ENCODE measurements at places on chromosomes 5 and 9.

GRCh38 chr5:11904265-11904906, at the start of gene CTNND2:
TSS of gene CTNND2 (minus strand) at chr5:11904446. CDS start at chr5:11903853, 593 bp downstream.
- H3K27me3 ChIP-seq, result no peaks in the 10 kb centered on the region
- H3K36me3 ChIP-seq, result no peaks in the 10 kb centered on the region
- H3K4me1 ChIP-seq, result no peaks in the 10 kb centered on the region
- no peak within 1 kb of the TSS for H3K4me3 ChIP-seq
- DNase-seq, result no peak
- H3K27ac ChIP-seq, result no peak within 1 kb of the TSS

DNA sequence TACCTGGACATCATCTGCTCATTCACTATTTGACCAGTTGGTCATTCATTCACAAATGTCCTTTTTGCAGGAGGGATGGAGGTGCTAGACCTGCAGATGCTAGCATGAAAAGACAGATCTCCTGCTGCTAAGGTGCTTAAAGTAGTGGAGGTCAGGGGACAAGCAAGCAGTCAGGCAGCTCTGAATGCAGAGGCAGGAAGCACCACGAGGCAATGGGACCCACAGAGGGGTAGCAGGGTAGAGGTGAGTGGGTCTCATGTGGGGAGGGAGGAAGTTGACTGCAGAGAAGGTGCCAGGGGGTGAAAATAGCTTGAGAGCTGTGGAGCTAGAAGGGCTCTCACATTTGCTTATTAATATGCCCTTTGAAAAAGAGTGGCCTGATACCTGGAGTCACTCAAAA, 25.2 kb downstream of the FXN start:
- no peak overlapping the region for H3K4me3 ChIP-seq
- H3K4me1 ChIP-seq, result no peaks in the 10 kb centered on the region
- no peaks in the 10 kb centered on the region for H3K27me3 ChIP-seq

DNA sequence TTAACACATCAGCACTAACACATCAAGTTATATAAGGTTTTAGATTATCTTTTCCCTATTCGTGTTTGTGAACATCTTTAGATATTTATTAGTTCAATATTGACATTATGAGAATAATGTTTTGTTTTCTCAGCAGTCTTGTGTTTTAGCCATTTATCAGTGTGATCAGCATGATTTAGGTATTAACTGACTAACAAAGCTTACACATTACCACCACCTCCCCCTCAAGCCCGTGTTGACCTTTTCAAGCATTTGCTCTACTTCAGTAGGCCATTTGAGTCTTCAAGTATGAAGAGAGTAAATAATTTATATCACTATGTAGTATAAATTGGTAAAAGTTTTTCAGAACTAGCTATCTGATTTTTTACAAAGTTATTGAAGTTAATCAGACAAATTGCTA, 6.9 kb downstream of the PBX3 start:
- H3K4me3 ChIP-seq, result no peak overlapping the region
- no peak overlapping the region for H3K27ac ChIP-seq
- no peaks in the 10 kb centered on the region for H3K27me3 ChIP-seq
- peaks cover 25% of the 10 kb centered on the region for H3K36me3 ChIP-seq
- peaks cover 27% of the 10 kb centered on the region for H3K4me1 ChIP-seq

GRCh38 chr9:5515261-5515650, 4.9 kb downstream of the PDCD1LG2 start:
- H3K4me3 ChIP-seq, result no peak overlapping the region
- no peak overlapping the region for H3K27ac ChIP-seq
- H3K36me3 ChIP-seq, result no peaks in the 10 kb centered on the region
- H3K4me1 ChIP-seq, result no peaks in the 10 kb centered on the region

- H3K36me3 ChIP-seq, result no peaks in the 10 kb centered on the region
- no peak overlapping the region for H3K4me3 ChIP-seq
- peaks cover 24% of the 10 kb centered on the region for H3K4me1 ChIP-seq
These were observed 2.2 kb downstream of the NR2F1 start for GRCh38 chr5:93585041-93585766.

DNA sequence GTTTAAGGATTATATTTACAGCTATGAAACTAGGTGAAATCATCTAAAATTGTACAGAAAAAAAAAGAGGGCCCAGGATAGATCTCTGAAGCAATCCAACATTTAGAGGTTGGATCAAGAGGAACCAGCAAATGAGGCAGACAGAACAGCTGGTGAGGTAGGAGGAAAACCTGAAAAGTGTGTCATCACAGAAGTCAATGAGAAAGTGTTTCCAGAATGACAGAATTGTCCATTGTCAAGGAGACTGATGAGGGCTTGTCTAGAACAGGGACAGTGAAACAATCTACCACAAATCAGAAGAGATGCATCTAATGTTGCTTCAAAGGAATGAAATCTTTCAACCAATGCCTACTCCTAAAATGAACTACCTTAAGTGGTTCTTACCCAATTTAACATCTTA, 6.6 kb downstream of the C5orf63 start:
- no peak overlapping the region for H3K27ac ChIP-seq
- no peaks in the 10 kb centered on the region for H3K36me3 ChIP-seq
- H3K4me1 ChIP-seq, result no peaks in the 10 kb centered on the region
- no peaks in the 10 kb centered on the region for H3K27me3 ChIP-seq
- DNase-seq, result no peak
- H3K4me3 ChIP-seq, result no peak overlapping the region

DNA sequence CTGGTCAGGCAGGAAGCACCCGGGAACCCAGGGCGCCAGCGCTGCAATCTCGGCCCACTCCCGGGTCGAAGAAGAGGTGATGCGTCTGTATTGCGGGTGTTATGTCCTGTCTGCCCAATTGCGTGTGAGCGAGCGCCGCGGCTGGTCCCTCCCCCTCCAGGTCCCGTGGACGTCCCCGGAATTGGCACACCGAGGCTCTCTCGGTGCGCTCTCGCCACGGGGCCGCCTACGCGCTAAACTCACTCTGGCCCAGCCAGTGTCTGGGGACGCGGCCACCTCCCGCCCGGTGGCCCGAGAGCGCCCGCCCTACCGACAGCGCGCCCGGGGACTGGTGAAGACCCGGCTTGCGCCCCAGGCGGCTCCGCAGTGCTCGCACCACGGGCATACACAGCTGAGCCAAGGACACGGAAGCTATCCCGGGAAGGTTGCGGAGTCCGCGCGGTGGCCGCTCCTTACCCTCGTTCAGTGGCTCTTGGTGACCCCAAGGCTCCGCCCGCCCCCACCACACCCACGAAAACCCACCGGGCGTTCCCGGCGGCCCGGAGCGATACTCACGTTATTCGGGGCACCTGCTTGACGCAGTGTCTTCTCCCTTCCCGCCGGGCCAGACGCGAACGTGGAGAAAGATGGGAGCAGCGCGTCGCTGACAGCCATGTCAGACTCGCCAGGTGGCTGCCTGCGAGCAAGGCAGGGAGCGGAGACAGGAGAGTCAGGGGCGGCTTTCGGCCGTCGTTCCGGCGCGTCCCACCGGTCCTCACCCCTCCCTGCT, 1.0 kb downstream of the KLF4 start:
- no peak overlapping the region for H3K27ac ChIP-seq
- H3K4me1 ChIP-seq, result no peaks in the 10 kb centered on the region

DNA sequence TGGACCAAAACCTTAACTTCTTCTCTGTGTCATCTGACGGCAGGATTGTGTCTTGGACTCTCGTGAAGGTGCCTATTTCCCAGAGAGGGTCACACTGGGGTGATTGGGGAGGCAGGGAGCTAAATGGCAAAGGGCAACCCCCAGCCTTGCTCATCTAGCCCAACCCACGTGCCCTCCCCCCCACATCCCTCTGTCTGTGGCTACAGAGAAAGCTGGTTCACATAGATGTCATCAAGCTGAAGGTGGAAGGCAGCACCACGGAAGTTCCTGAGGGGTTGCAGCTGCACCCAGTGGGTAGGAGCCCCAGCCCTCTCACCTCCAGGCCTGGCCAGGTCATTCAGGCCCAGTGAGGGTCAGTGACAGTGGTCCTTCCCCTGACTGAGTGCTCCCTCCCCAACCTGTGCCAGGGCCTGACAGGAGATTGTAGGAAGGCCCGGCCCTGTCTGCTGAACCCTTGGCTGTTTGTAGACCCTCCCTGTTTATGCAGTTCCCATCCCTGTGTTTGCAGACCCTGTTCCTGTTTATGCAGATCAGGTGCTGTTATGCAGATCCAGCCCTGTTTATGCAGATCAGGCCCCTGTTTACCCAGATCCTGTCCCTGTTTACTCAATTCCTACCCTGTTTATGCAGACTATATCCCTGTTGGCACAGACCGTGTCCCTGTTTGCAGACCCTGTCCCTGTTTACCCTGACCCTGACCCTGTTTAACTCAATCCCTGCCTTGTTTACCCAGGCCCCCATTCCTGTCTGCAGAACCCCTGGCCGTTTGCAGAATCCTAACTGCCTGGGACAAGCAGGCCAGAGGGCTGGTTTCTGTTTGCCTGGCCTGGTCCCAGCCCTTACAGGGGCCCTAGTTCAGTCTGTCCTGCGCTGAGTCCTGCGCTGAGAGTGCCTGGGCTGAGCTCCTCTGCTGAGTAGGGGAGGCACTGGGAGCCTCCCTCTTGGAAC, 10.4 kb downstream of the ENHO start:
- peaks cover 6% of the 10 kb centered on the region for H3K27me3 ChIP-seq
- H3K4me3 ChIP-seq, result no peak overlapping the region
- no peak for DNase-seq

- no peak for DNase-seq
- no peak overlapping the region for H3K4me3 ChIP-seq
These were observed 9.7 kb downstream of the SERINC5 start for GRCh38 chr5:80246001-80246758.

- H3K4me1 ChIP-seq, result no peaks in the 10 kb centered on the region
- DNase-seq, result no peak
- H3K27ac ChIP-seq, result no peak overlapping the region
- no peak overlapping the region for H3K4me3 ChIP-seq
- no peaks in the 10 kb centered on the region for H3K27me3 ChIP-seq
These were observed 247.9 kb upstream of the VLDLR start for GRCh38 chr9:2373648-2374047.

GRCh38 chr5:31251032-31251431, 57.5 kb downstream of the CDH6 start:
- no peak overlapping the region for H3K4me3 ChIP-seq
- H3K27me3 ChIP-seq, result no peaks in the 10 kb centered on the region
- no peaks in the 10 kb centered on the region for H3K4me1 ChIP-seq
- H3K36me3 ChIP-seq, result no peaks in the 10 kb centered on the region

DNA sequence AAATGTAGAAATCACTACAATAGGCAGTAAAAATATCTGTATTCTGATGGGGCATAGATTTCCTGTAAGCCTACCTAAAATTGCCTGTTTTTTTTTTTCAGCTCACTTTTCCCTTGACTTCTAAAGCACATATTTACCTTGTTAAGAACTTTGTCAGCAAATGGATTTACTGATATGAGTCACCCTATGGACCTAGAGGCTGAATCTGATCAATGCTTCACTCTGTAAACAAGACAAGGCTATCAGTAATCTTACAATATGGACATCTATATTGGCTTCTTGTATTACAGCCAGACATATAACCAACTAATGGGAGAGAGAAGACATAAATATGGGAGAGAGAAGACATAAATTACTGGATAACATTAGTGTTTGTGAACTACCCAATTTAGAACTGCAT, 792.7 kb upstream of the CHD1 start:
- H3K4me1 ChIP-seq, result no peaks in the 10 kb centered on the region
- H3K27me3 ChIP-seq, result no peaks in the 10 kb centered on the region
- H3K27ac ChIP-seq, result no peak overlapping the region

GRCh38 chr5:67004730-67005350, 191.8 kb downstream of the CD180 start:
- no peaks in the 10 kb centered on the region for H3K27me3 ChIP-seq
- H3K4me1 ChIP-seq, result peaks cover 33% of the 10 kb centered on the region
- peak overlapping the region; percentile 81 for H3K27ac ChIP-seq
- H3K4me3 ChIP-seq, result peak overlapping the region; percentile 62

DNA sequence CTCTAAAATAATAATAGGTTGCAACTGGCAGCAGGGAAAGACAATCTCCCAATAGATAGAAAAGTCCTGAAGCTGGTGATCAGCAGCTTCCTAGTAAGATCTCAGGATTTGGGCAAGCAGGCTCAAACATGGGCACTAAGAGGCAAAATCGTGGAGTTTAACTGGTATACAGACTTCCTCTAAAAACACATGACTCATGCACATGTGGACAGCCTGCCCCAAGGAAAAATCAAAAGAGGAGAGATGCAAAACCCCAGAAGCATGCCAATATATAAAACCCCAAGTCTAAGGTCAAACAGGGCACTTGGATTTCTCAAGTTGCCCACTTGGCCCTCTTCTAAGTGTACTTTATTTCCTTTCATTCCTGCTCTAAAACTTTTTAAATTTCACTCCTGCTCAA, 62.8 kb downstream of the CDKN2A start:
- H3K4me1 ChIP-seq, result no peaks in the 10 kb centered on the region
- H3K4me3 ChIP-seq, result no peak overlapping the region
- H3K27ac ChIP-seq, result no peak overlapping the region
- DNase-seq, result no peak
- H3K27me3 ChIP-seq, result no peaks in the 10 kb centered on the region

GRCh38 chr9:95036676-95037075, 280.8 kb downstream of the FANCC start:
- H3K36me3 ChIP-seq, result no peaks in the 10 kb centered on the region
- no peaks in the 10 kb centered on the region for H3K27me3 ChIP-seq
- no peak for DNase-seq

DNA sequence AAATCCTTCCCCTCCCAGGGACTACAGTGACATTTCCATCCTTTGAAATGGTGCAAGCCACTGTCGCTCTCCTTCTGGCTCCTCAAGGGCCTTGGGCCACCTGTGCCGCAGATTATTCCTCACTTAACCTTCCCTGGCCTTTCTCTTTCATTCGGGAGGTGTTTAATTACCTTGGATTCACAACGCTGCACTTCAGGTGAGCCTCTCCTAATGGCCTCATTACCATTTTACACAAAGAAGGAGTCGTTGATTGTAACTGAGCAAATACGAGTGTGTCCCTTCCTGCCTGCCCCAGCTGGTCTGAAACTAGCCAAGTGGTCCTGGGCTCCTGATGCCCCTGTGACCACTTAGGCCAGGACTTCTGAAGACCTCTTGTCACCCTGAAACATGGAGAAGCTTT, 205.0 kb downstream of the CRB2 start:
- no peaks in the 10 kb centered on the region for H3K36me3 ChIP-seq
- H3K4me3 ChIP-seq, result no peak overlapping the region
- no peak overlapping the region for H3K27ac ChIP-seq
- H3K4me1 ChIP-seq, result no peaks in the 10 kb centered on the region

- no peak overlapping the region for H3K4me3 ChIP-seq
- H3K27ac ChIP-seq, result no peak overlapping the region
- no peaks in the 10 kb centered on the region for H3K36me3 ChIP-seq
- DNase-seq, result no peak
- no peaks in the 10 kb centered on the region for H3K4me1 ChIP-seq
These were observed 97.6 kb downstream of the FRMD3 start for GRCh38 chr9:83440641-83441040.

GRCh38 chr5:82419559-82420332, 141.6 kb upstream of the RPS23 start:
- no peak overlapping the region for H3K4me3 ChIP-seq
- H3K27me3 ChIP-seq, result no peaks in the 10 kb centered on the region
- DNase-seq, result no peak
- peak overlapping the region; percentile 38 for H3K27ac ChIP-seq
- peaks cover 27% of the 10 kb centered on the region for H3K4me1 ChIP-seq
- H3K36me3 ChIP-seq, result no peaks in the 10 kb centered on the region

Data from DND-41 (cell line).